ENCODE measurements at places on chromosomes 2 and 18.

DNA sequence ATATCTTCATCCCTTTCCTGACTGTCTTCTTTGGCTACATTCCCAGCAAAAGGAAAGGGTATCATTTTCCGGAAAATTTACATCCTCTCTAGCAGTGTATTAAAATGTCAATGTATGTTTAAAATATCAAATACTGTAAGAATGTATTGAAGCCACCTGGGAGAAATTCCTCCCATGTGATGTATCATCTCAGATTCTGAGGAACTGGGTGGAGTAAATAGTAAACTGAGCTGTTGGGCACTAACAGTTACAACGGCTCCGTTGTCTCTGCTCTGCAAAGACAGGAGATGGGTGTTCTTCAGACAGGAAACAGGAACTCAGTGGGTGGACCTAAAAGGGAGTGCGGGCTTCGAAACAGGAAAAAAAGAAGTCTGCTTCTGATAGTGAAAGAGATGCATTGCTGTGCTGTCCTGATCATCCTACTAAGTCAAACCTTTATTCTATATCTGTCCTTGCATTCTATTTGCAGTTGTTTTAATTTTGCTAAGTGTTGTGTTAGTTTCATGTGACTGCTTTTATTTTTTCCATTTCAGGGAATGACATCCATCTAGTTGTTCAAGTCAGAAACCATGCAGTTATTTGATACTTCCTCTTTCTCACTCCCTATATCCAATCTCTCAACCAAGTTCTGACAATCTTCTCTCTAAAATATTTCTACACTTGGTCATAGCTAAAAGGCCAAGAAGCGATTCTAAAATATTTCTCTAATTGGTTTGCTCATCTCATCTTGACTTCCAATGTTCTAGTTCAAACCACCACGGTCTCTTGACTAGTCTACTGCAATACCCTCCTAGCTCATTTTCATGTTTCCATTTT, 19.4 kb downstream of the DOK1 start:
- no peak for DNase-seq

DNA sequence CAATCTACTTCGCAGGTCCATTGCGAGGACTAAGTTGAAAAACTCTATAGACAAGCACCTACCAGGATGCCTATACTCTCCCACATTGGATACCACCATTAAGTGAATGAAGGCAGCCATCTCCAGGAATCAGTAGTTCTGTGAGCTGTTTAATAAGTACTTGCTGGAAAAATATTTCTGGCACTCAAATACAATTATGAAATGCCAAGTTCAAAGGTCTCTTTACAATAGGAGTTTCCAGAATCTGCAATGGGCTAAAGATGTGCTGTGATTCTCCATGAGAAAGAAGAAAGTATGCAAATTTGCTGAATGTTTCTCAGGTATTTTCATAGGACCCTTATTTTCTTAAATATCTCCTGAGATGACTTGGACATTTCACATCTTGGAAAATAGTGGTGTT, 103.0 kb downstream of the AP1S3 start:
- no peak for DNase-seq

DNA sequence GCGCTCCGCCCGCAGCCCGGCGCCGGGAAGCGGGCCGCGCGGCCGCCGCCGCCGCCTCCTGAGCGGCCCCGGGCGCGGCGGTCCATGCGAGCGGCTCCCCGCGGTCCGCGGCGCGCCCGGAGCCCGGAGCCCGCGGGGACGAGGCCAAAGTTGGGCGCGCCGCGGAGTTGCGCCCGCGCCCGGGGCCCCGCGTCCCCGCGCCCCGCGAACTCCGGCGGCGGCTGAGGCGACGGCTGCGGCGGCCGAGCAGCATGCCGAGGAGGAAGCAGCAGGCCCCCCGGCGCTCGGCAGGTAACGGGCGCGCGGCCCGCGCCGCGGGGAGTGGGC, 992 bp downstream of the TSHZ1 start:
- DNase-seq: no peak

DNA sequence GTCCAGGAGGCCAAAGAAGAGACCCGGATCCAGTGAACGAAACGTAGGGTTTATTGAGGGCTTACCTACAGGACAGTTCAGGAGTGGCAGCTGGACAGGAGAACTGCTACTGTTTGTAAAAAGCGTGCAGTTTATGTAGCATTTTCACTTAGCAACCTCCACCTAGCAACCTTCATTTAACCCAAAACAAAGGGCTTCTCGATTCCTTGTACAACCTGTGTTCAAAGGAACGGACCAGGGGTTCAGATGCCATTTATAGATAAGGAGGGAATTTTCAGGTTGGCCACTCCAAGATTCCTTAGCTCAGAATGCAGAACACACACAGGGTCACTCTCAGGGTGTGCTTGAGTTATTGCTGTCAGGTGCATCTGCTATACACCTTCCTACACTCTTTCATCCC, 65.1 kb upstream of the YWHAQ start:
- no peak for DNase-seq

- DNase-seq: no peak
Measured at GRCh38 chr18:46408334-46408987, 248.6 kb downstream of the LOXHD1 start.

DNA sequence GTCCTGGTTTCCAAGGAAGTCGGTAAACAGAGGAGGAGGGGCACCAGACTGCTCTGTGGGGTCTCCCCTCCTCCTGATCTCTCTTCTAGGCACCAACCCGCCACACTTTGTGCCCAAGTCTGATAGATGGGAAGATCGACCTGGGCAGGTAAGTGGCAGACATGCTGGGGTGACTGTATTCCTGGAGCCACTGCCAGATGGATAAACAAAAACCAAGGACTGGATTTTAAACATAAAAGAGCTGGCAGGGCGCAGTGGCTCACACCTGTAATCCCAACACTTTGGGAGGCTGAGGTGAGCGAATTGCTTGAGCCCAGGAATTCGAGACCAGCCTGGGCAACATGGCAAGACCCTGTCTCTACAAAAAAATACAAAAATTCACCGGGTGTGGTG, 181.2 kb downstream of the ANAPC1 start:
- no peak for DNase-seq

GRCh38 chr2:61254536-61254935, 92.5 kb downstream of the C2orf74 start:
- DNase-seq: no peak

GRCh38 chr2:32626639-32627221, 1.1 kb upstream of the TTC27 start:
- DNase-seq: no peak

GRCh38 chr2:238242731-238243495, 3.1 kb upstream of the HES6 start:
- no peak for DNase-seq

- no peak for DNase-seq
Measured at GRCh38 chr18:21389903-21390302, 147.9 kb downstream of the GREB1L start.

- DNase-seq: no peak
Measured at GRCh38 chr2:167438206-167438605, 549.9 kb downstream of the XIRP2 start.

DNA sequence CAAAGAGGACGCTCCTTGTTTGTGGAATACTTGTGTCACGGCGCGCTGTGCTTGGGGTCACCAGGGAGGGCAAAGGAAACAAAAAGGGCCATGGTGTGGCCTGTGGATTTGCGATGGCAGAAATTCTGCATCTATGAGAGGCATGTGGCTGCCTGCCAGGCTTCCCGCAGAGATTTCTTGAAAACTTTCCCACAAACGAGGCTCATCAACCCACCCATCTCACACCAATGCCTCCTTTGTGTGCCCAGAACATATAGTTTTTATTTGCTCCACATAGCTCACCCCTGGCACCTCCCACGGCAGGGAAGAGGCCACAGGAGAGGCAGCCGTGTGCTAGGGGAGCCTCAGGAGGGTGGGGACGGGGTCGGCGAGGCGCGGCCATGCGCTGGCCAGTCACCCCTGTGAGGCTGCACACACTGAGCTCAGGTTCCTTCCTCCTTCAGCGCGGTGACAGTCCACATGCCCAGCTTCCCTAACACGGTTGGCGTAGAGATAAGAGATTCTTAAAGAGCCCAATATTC, 100.3 kb downstream of the MBP start:
- no peak for DNase-seq

DNA sequence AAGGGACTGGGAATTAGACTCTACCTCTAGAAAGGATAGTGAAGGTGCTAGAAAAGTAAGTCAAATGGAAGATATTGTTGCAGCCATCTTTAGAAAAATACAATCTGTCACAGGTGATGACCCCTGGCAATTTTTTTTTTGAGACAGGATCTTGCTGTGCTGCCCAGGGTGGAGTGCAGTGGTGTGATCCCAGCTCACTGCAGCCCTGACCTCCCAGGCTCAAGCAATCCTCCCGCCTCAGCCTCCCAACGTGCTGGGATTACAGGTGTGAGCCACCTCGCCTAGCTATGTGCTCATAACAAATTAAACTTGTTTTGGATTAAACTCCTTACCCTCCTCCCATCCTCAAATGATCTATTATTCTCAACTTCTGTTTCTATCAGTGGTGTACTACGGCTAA, 3.8 kb upstream of the GIGYF2 start:
- DNase-seq: no peak

DNA sequence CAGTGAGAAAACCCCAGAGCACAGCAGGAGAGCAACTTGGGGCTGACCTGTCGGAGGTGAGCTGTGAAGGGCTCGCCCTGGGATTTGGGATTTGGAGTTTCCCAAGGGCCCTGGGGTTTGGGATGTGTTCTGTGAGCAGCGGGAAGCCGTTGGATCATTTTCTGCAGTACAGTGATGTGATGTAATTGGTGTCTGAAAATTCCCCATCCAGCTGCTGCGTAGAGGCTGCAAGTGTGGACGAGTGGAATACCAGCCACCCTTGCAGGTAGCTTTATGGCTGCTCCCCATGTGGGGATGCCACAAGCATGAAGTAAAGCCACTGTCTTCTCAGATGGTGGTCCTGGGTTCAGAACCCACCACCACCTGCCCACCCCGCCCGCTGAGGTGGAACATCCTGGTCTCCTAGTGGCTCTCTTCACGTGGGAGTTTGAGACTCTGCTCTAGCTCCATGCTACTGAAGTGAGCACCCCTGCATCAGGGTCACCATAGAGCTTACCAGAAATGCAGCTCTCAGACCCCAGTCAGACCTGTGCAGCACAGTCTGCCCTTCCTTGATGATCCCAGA, 15.0 kb downstream of the IMPA2 start:
- no peak for DNase-seq

- DNase-seq: no peak
Measured at GRCh38 chr2:47133046-47133445, 22.1 kb downstream of the STPG4 start.

DNA sequence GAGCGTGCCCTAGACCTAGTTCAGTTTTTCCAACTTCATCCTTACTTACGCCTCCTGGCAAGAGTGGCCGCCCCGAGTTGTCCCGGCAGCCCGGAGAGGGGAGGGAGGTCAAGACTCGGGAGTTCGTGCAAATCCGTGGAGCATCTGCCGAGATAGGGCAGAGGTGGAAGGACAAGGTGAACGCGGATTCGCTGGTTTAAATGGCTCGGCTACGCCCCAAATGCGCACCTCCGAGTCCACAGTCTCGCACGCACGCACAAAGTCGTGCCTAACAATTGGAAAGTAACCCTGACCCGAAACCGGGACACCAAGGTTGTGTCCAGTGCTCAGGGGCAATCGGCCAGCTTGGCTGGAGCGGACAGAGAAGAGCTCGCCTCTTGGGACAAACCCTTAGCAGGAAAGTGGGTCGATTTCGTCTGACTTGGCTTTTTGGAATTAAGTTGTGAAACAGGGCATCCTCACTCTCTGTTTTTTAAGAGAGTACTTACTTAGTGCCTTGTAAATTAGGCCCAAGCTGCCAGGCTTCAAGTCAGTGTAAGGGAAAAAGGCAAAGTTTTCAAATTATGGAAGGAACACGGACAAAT, 726 bp upstream of the SS18 start:
- DNase-seq: no peak

- no peak for DNase-seq
Measured at GRCh38 chr2:67965246-67965645, 97.6 kb downstream of the C1D start.

DNA sequence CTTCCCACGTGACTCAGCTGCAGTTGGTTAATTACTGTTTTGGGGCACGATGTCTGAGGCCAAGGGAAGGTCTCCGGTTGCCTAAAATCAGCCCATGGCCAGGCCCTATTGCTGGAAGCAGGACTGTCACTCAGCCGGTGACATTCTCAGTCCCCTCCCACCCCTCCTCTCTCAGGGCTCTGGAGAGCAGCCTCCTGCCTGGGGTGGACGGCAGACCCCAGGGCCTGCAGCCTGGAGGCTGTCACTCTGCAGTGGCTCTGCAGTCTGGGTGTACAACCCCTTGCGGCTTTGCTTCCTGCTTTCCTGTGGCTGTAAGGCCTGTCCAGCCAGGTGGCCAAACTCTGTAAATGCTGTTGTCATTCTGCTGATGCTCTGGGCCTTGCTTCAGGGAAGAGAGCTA, 32.8 kb downstream of the ZBTB7C start:
- no peak for DNase-seq

DNA sequence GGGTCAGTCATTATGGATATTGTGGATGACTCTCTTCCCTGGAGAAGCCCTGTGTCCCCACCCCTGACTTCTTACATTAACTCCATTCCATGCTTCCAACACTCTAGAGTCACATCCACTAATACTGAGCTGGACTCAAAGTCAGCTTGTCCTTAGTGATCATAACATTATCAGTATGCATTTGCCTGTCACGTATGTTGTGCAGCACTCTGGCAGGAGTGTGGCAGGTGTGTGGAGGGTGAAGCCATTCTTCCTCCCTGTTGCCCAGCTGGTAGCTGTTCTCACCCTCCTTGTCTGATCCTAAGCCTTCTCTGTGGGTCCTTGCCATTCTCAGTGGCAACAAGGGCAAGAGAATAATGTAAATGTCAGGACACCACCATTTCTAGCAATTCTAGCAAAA, 334.1 kb upstream of the RAB6C start:
- no peak for DNase-seq

DNA sequence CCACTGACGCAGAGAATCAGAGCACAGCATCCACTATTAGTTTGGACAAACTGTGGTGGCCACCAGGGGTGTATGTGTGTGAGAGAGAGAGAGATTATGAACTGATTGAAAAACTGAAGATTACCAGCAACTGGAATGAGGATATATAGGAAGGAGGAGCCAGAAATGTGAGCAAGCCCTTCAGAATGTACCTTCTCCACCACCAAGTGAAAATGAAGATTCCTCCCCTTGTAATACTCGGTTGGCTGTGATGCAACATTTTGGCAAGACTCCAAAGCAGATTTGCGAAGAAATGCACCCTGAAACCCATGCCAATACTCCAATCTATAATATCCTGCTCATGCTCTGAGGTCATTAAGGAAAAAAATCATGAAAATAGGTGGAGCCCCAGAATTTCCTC, 121.2 kb upstream of the SLC35G4 start:
- no peak for DNase-seq

GRCh38 chr2:9231291-9232165, 24.9 kb downstream of the ASAP2 start:
- no peak for DNase-seq

Data from NCI-H1694 (cell line).